Fibroblast of the aortic adventitia (primary cell): ENCODE measurements at places on chromosomes 4 and X. TPM values are rescaled to one million over a fixed set of nuclear protein-coding genes. Genes with fewer than 3 reads are reported as not detected.

GRCh38 chr4:1022739-1023066, 11.3 kb downstream of the FGFRL1 start:
- no peak for DNase-seq

- DNase-seq, result no peak
Observed at GRCh38 chr4:38529189-38530115, 134.5 kb upstream of the KLF3 start.

UGT2A1 gene
- not detected in 2 replicates for total RNA-seq

GRCh38 chr4:182023469-182023868, 219.7 kb upstream of the TENM3 start:
- DNase-seq, result no peak

GRCh38 chr4:101155368-101155767, 192.0 kb downstream of the PPP3CA start:
- peak; percentile 76 for DNase-seq

- DNase-seq, result no peak
Observed at GRCh38 chrX:9866633-9867032, 80.4 kb downstream of the SHROOM2 start.

- DNase-seq, result peak; percentile 28
Observed at GRCh38 chrX:86133761-86134160, 14.5 kb upstream of the DACH2 start.

DNA sequence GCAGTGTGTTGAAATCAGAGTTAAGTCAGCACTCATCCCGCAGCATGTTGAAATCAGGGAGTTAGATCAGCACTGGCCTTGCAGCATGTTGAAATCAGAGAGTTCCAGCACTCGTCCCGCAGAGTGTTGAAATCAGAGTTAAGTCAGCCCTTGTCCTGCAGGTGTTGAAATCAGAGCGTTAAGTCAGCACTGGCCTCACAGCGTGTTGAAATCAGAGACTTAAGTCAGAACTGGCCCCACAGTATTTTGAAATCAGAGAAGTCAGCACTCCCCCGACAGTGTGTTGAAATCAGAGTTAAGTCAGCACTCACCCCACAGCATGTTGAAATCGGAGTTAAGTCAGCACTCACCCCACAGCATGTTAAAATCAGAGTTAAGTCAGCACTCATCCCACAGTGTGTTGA, 10.9 kb upstream of the UVSSA start:
- peak; percentile 24 for DNase-seq

DNA sequence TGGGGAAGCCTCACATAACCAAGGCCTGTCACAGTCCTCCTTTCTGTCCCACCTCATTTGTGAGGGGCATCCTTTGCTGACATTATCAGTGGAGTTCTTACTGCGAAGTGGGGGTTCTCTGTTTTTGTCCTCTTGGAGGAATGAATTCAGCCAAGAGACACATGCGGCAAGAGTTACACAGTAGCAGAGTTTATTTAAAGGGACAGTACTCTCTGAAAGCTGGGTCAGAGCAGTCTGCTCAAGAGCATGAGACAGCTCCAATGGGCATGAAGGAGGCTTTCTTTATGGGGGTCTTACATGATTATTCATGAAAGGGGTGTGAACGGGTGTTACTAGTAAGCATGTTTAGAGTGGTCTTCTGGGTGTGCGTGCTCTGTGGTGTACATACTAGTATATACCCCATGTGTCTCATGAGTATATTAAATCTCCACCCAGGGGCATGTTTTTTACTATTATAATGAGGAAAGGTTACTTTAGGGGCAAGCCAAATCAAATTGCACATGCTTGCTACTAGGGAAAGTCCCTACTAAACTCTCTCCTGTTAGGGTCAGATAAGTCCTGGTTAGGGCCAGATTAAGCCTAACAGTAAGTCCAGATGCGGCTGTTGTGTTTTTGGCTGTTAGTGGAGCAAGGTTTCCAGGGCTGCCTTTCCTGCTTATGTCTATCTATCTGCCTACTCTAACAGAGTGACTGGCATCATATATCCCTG, 19.8 kb upstream of the LGI2 start:
- no peak for DNase-seq

PRSS12 gene
- total RNA-seq, result 4.7 and 27.1 TPM in 2 replicates

GRCh38 chr4:161604516-161605300, 559.1 kb downstream of the FSTL5 start:
- DNase-seq, result no peak

DRP2 gene
- total RNA-seq, result 0.41 and 1.8 TPM in 2 replicates

DNA sequence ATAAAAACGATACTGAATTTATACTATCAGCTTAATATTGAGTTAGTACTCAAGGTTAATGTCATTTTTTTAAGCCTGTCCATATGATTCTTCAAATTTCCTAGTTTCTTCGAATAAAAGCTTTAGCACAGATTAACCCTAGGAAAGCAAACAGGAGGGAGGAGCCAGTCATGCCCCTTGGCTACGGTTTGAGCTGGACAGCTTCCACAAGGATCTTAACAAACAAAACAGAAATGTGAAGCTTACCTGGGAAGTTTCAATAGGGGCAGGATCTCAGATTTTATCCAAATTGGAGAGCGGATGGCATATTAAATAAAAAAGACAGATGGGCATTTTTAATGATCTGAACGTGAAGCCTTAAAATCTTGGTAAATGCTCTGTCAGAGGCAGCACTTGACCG, 2.3 kb downstream of the NWD2 start:
- DNase-seq, result no peak

- no peak for DNase-seq
Observed at GRCh38 chr4:78627046-78627965, 75.7 kb downstream of the ANXA3 start.

DNA sequence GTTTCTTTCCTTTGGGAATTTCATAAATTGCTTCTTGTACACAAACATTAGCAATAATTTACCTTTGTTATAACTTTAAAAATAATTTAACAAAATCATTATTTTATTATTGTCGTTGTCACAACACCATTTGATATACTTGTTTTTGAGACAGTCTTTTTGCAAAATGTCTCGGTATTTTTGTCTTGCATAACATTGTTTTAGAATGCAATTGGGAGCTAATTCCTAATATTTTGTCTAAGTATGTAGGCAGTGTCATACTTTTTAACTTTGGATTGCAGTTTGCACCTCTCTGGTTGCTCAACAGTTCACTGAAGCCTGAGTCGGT, 340 bp upstream of the CFAP299 start:
- no peak for DNase-seq

DNA sequence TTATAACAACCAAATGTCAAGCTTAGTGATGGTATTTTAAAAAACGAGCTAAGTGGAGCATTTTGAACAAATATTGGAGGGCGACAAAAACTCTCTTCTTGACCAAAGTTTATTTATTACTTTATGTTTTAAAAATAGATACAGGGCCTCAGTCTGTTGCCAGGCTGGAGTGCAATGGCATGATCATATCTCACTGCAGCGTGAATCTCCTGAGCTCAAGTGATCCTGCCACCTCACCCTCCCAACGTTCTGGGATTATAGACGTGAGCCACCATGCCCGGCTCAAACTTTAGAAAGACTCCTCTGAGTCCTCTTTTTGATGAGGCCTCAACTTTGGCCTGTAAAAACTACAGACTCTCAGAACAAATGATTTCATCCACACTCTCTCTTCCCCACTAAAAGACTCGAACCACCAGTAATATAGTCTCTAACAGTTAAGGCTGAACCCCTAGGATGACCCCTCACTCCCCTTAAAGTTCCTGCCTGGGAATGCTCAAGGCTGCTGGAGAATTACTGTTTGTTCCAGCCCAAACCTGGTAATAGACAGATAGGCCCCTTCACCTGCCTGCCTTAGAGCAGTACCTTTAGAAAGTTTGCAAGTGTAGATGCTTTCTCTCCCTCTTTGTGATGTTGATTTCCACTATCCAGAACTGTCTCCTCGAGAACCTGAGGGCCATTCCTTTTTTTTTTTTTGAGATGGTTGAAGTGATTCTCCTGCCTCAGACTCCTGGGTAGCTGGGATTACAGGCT, 55.3 kb upstream of the HPSE start:
- DNase-seq, result no peak

DNA sequence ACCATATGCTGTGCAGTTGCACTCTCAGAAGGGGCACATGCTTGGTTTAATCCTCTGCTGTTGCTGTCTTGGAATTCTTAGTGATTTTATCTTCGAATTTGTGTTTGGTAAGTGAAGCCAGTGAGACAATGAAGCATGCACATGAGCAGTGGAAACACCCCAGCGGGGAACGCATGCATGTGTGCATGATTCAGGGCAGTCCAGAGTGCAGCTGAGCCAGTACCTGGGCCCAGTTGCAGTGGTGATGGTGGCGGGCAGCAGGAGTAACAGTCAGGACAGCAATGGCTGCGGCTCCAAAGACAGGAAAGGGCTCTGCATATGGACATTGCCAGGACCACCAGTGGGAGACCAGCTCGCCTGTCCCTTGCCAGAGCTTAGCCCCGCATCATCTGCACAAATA, 14.3 kb upstream of the TMEM165 start:
- DNase-seq, result no peak

DDIT4L gene
- total RNA-seq, result 10.8 and 17.7 TPM in 2 replicates

DNA sequence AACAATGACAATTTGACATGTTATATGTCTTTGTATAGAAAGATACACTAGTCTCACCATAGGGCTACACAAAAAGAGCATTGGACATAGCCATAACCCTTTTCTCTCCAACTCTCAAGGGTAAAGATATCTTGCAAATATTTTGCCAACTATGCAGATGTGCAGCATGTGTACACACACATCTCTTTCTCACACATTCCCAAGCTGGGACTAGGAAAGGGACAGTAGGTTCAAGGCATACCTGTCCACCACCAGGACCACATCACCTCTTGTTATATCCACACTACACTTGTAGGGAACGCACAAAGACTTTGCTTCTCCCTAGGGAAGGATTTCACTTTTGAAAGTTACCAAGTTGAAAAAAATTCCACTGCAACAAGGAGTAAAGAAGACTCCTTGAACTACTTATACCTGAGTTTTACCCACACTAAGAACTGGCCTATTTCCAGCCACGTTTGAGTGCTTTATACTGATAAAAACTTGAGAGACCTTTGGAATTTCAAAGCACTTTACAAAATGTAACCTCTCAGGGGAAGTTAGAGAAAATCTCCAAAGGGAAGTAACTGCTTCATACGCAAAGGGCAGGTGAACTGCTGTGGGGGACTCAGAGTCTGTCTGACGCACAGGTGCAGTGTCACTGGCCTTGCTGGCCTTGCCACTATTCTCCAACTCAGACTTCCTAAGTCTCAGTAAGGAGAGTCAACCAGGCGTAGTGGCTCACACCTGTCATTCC, 36.9 kb downstream of the NR3C2 start:
- DNase-seq, result no peak

DNA sequence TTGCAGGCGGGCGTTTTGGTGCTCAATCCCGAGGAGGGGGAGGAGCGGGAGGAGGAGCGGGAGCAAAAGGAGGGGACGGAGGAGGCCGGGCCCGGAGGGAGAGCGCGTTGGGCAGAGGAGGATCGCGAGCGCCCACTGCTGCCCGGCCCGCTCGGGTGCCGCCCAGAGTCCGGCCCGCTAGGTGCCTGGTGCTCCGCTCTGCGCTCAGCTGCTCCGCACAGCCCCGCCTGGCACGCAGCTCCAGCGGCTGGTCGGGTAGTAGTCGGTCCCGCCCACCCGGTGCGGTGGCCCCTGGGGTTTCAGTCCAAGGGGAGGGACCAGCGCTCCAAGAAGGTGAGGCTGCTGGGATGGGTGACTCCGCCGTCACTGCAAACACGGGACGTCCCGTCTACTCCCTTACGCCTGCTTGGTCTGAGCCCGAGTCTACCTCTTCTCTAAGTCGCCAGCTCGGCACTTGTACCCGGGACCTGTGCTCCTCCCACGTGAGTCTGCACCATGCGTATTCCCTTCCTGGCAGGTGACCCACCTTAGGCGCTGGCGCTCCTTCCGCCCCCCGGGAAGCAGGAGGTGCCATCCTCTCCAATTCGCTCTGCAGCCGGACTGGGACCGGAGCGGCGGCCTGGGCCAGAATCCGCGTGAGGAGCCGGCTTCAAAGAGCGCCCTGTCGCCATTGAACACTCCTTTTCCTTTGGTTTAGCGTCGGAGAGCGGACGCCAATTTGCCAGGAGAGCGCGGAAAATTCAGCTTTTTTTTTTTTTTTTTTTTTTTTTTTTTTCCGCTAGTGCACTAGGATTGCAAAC, 405 bp upstream of the HS3ST1 start:
- peak; percentile 72 for DNase-seq

SLC25A4 gene
- 4.3 and 10.8 TPM in 2 replicates for total RNA-seq

GRCh38 chr4:6408263-6408662, 64.2 kb downstream of the PPP2R2C start:
- no peak for DNase-seq

ATP2B3 gene
- not detected in 2 replicates for total RNA-seq

PCDH19 gene
- 0.09 TPM in 1 of 2 replicates, not detected in the other for total RNA-seq

CT83 gene
- total RNA-seq, result not detected in 2 replicates

DNA sequence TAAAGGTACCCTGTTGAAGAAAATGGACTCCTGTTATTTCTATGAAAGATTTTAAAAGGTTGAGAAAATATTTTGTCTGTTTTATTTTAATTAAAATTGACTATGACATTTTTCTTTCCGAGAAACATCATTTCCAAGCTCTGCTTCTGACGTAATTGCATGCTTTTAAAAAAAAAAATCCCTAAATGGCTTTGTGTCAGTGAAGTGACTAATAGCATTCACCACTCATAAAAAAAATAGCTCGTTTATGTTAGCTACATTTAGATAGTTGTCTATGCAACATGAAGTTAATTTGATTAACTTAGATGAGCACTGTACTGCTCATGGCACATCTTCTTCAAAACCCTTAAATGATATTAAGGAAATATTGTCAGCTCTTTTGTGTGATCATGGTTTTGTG, 105.1 kb upstream of the KLHL13 start:
- DNase-seq, result no peak

- peak; percentile 5 for DNase-seq
Observed at GRCh38 chrX:63350465-63350877, 661 bp downstream of the SPIN4 start.

- DNase-seq, result no peak
Observed at GRCh38 chr4:173194157-173194556, 25.5 kb downstream of the GALNT7 start.

DNA sequence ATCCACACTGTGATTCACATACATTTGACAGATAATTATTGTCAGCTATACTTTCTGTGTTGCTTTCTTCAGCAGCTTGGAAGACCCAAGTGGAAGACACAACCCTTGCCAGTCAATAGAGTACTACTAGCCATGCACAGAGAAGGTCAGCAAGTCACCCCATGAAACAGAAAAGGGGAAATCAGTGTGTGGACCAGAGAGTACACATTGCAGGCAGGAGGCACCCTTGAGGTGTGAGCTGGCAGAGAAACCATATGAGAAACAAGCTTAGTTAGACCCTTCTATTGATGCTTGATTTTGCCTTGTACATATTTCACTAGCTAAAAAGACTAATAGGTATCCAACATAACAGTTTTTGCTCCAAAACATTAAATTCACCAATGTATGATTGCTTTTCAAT, 99.5 kb downstream of the NLGN4X start:
- DNase-seq, result no peak

DNA sequence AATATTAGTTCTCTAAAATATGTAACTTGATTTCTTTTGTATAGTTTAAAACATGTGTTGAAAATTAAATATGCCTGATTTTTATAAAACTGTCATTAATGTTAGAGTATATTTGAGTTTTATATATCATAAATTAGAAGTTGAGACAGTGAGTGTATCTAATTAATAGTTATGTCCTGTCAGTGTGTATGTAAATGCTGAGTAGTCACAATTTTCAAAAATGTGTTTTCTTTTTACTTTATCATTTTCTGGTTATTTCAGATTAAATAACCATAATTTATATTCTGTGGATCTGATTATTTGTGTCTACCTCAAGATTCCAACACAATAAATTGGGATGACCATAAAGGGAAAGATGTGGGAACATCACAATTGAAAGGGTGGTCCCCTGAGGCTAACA, 82.7 kb upstream of the CXXC4 start:
- no peak for DNase-seq
